ENCODE measurements at places on chromosomes 13 and 19.

DNA sequence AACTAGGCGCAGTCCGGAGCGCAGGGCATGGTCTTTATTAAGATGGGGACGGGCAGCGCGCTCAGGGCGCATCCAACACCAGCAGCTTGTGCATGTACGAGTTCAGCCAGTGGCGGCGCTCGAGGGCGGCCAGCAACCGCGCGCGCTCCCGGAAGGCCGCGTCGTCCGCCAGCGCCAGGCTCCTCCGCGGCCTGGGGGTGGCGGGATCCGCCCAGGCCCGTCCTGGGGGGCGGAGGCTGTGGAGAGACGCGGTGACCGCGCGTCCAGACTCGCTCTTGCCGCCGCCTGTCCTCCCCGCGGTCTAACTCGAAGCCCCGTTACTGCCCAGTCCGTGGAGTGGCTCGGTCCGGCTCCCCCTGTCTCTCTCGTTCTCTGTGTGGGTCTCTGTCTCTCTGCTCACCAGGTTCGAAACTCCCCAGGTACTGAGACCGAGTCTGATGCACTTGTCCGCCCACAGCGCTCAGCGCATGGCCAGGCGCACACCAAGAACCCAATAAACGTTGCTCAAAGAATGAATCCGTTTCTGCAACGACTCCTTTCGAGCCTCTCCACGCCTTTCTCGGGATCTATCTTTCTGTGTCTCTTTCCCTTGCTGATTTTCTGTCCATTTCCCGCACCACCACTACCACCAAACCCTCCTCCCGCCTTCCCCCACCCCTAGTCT is 702 bp downstream of the PTH2 start:
- DNase-seq, result peak; percentile 51

DNA sequence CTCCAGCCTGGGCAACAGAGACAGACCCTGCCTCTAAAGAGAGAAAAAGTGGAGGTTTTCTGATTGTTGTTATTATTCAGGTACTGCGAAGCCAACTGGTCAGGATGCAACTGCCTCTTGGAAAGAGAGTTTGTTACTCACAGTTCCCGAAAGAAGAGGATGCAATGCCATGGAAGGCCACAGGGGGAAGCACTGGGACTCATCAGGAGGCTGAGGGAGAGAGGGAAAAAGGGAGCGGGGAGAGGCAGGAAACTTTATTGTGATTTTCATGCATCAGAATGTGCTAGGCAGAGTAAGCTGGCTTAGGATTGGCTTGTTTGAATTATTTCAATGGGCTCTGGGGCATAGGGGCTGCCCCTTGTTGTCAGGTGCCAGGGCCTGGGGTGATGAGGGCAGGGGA is 27.6 kb downstream of the MYO9B start:
- DNase-seq, result no peak

GRCh38 chr13:108475181-108475580 is 154.2 kb upstream of the MYO16 start:
- no peak for DNase-seq

DNA sequence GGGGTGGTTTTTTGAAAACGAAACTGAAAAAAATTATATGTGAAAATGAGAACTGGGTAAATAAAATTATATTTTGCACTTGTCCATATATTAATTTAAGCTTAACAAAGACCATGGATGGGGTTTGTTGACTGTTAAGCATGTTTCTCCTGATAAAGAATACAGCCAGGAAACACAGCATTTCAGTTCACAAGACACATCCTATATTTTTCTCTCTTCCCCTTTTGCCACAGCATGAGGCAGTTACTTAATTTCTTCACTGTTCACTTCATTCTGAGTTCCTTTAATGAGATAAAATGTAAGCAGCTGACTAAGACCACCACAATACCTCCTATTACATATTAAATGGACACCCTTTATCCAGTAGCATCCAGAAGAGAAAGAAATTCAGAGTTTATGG is 64.0 kb downstream of the RXFP2 start:
- no peak for DNase-seq

DNA sequence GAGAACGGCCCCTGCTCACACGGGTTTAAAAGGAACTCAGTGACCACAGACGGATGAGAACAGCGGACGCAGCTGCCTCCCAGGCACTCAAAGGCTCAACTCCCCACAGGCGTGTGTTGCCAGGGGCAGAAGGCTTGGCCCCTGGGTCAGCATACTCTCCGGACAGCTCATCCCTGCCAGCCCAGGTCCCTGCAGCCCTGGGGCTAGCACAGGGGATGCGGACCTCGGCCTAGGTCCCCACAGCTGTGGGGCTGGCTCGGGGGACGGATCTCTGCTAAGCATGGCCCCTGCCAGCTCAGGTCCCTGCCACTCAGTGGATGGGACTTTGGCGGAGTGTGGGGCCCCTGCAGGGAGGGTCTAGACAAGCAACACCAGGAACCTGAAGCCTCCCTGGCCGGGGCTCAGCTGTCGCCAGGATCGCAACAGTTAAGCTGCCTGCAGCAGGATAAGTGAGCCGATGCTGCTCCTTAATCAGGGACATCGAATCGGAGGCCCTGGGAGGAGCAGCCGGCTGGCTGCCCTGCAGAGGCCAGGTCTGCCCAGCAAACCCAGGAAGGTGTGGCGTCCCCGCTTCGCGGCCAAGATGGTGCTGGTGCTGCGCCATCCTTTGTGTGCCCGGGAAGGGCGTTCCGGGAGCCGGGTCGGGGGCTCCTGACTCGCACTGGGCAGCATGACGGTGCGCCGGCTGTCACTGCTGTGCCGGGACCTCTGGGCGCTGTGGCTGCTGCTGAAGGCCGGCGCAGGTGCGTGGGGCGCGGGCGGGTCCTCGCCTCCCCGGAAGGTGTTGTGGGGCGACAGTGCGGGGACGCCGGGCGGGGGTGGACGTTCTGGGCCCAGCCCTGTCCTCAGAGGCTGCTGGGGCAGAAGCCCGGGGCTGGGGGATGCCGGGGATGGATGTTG is 32.5 kb downstream of the MCF2L start:
- DNase-seq, result no peak

DNA sequence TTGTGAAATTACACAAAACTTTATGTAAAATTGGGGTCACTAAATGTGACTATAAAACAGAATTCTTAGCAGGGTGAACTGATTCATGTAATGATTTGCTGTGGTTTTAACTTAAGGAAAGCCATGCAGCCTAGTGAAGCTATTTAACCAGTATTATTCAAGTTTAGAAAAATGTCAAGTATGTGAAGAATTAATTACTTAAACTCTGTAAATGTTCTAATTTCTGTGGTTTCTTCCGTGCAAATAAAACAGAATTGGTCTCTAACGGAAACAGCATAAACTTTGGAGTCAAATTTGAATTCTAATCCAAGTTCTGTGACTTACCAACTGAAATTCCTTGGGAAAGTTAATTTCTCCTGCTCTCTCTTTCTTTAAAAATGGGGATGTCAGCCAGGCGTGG is 13.3 kb downstream of the CDC16 start:
- DNase-seq, result no peak

DNA sequence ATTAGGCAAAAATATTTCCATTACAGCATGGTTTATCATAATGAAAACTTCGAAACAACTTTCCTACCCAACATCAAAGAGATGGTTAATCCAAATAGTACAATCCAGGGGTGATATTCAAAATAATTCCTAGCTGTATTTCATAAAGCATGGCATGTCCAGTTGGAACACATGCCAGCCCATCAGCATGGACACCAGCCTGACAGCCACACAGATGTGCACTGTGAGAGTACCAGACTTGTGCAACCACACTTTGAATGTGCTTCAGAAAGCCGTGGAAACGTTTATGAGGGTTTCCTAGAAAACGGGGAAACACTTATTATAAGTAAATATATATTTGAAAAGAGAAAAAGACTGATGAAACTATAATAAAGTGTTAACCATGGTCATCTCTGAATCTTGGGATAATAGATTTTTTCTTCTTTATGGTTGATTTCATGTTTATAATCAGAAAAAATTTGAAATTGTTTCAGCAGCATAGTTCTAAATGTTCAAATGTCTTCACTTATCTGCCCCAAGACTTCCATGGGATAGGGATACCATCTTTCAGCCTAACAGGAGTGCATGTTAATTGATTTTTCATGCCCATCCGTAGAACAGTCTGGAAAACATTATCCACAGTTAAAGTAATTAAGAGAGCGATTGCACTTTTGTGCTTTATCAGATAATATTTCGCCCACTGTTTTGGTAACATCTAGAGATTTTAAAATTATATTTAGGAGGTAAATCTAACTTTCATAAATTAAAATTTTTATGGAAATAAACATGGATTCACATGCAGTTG is 242.6 kb upstream of the IRS2 start:
- no peak for DNase-seq

- no peak for DNase-seq
Measured at GRCh38 chr19:34960103-34960805, 3.8 kb downstream of the ZNF792 start.

- no peak for DNase-seq
Measured at GRCh38 chr19:39308531-39309304, 11.9 kb downstream of the LRFN1 start.

- no peak for DNase-seq
Measured at GRCh38 chr19:19050731-19051130, 13.1 kb upstream of the SLC25A42 start.

DNA sequence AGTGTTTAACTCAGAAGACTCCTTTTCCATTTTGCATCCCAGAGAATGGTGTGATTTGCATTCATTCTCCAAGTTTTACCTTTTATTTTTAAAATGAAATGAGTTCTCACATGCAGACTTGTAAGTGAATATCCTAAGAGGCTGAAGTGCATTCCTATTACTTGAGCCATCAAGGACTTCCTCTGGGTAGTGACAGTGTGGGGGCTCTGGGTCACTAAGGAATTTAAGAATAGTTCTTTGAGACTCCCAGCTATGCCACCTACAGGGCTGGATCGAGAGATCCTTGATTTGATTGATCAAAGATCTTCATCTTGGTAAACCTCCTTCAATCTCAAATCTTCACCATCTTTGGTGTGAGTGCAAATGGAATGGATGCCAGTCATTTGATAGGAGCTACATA is 36.3 kb upstream of the SLC10A2 start:
- no peak for DNase-seq

DNA sequence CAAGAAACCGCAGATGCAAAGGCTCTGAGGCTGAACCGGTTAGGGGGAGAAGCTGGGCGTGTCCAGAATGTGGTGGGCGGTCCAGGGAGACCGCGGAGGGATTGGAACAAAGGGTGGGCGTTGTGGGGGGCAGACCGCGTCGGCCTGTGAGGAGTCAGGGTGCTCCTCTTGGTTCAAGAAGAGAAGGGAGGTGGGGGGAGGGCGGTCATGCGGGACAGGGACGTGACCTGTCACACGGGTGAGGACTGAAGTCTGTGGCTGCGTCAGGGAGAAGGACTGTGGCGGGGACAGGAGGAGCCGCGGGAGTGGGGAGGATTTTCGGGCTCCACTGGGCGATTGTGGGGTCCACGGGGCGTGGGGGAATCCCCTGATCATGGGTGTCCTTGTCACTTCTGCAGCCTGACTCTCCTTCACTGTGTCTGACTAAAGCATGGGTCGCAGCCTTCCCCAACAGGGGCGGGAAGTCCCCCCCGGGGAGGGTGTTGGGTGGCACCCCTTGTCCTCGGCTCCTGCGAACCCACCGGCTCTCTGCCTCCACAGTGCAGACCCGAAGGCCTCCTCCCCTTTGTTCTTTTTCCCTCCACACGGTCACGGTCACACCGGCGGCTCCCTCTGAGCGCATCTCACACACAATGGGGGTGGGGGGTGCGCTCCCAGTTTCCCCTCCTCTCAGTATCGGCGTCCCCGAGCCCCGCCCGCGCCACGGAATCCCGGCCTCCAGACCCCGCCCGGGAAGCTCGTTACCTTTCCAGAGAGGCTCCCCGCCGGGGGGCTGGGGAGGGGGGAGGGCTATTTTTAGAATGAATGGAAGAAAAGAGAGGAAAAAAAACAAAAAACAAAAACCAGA is 16.4 kb upstream of the KCNN1 start:
- DNase-seq, result peak; percentile 59

DNA sequence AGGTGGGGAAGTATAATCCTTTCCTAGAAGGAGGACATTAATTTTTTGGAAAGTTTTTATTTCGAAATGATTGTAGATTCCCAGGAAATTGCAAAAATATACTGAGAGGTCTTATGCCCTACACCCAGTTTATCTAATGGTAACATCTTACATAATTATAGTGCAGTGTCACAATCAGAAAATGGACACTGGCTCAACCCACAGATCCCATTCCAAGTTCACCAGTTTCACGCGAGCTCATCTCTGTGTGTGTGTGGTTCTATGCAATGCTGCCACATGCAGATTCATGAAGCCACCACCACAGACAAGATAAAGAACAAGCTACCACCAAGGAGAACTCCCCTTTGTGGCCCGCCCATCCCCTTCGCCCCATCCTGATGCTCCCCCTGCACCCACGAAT is 24.4 kb downstream of the IL17D start:
- no peak for DNase-seq

- DNase-seq, result no peak
Measured at GRCh38 chr13:90872491-90873025, 474.9 kb upstream of the MIR17HG start.

DNA sequence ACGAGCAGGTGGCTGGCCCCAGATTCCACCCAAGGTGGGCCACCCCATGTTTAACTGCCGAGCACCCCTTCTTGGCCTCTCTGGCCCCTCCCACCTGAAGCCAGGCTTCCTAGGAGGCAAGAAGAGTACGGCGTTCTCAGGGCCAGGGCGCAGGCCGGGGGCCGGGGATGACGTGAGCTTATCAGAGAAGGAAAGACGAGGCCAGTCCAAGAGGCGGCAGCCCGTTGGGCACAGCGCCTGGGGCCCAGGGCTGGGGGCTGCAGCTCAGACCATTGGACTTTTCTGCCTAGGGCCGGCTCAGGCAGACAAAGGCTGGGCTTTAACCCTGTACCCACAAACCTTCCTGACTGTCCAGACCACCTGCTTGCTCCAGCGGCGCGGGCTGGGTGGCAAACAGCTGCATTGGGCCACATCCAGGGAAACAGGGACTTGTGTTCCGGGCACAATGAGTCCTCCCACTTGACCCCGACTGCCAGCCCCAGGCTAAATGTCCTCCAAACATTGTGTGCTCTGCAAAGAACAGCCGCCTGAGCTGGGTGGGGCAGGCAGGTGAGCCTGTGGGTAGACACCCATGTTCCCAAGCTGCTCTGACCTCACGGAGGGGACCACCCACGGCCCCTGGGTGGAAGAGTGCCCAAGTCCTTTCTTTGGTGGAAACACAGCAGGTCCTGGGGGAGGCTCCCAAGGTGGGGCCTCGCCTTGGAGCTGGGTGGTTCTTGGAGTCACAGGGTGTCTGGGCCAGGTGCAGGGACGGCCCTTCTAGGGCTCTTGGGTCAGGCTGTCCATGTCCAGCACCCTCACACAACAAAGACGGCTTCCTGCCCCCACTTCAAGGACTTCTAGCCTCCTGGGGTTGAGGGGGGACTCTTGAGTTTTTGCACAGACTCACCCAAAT is 21.9 kb downstream of the COMP start:
- DNase-seq, result no peak
